ENCODE measurements at places on chromosomes 3 and 15. TPM values are rescaled to one million over a fixed set of nuclear protein-coding genes. Genes with fewer than 3 reads are reported as not detected.

CYP1A1 gene
- total RNA-seq = not detected

GRCh38 chr3:70065696-70066253 lies 66.2 kb downstream of the SAMMSON start:
- H3K4me3 ChIP-seq = no peak overlapping the region
- peaks cover 5% of the 10 kb centered on the region for H3K4me1 ChIP-seq
- no peaks in the 10 kb centered on the region for H3K36me3 ChIP-seq
- no peak for DNase-seq
- peaks cover 18% of the 10 kb centered on the region for H3K27me3 ChIP-seq

AQP9 gene
- under 0.01 TPM for total RNA-seq

DNA sequence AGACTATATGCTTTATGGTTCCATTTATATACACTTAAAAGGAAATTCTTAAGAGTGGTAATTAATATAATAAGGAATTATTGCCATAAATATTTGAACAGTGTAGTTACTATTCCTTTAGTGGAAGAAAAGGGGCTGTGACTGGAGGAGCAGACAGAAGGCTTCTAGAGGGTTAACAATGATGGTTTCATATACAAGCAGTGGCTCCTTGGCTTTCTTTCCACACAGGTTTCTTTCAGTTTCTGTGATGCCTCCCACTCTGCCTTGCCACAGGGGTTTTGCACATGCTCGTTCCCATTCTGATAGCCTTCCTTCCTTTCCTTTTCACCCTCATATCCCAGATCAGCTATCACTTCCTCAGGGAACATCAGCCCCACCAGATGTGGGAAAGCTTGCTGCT lies 108.8 kb upstream of the LYSMD4 start:
- no peaks in the 10 kb centered on the region for H3K4me1 ChIP-seq
- H3K27me3 ChIP-seq = no peaks in the 10 kb centered on the region
- no peak overlapping the region for H3K27ac ChIP-seq
- no peaks in the 10 kb centered on the region for H3K36me3 ChIP-seq
- no peak overlapping the region for H3K4me3 ChIP-seq

DNA sequence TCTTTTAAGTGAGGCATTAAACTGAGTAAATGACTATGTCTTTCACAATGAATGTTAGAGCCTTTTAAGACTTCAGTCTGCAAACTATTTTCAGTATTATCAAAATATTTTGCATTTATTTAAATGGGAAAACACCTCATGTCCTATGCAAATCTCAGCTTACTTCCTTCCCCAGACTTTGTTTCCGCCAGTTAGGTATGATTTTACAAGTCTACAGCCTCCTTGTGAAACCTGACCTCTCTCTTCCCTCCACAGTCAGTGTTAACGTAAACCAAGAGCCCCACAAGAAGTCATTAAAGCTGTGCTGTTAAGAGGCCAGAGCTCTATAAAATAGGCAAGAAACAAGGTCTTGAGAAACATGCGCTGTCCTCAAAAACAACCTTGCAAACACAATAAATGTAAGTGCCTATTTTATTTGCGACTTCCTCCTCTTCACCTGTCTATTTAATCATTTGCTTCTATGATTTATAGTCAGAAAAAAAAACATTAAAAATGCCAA lies 48.3 kb downstream of the PRTG start:
- H3K4me1 ChIP-seq = no peaks in the 10 kb centered on the region
- H3K4me3 ChIP-seq = no peak overlapping the region
- no peak overlapping the region for H3K27ac ChIP-seq
- no peak for DNase-seq
- no peaks in the 10 kb centered on the region for H3K27me3 ChIP-seq
- H3K36me3 ChIP-seq = no peaks in the 10 kb centered on the region

GRCh38 chr3:52109611-52110301 lies 44.5 kb downstream of the POC1A start:
- no peak overlapping the region for H3K27ac ChIP-seq
- peaks cover 2% of the 10 kb centered on the region for H3K36me3 ChIP-seq
- DNase-seq = peak; percentile 55
- H3K27me3 ChIP-seq = no peaks in the 10 kb centered on the region
- no peaks in the 10 kb centered on the region for H3K4me1 ChIP-seq
- no peak overlapping the region for H3K4me3 ChIP-seq

PDZRN3 gene
- total RNA-seq = 18.3 TPM

DNA sequence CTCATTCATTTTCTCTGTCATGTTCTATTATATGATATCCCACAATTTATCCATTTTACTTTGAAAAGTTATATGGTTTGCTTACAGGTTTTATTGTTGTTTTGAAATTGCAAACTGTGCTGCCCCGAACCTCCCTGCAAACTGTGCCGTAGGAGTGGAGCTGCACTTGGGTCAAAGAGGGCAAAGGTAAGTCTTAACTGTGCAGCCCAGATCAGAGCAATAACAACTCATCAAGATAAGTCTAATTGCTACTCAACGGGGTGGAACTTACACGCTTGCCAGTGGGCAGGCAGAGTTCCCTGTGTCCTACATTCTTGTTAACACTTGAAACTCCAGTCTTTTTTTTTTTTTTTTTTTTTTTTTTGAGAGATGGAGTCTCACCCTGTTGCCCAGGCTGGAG lies 33.2 kb downstream of the ZDHHC19 start:
- no peak overlapping the region for H3K27ac ChIP-seq
- H3K4me3 ChIP-seq = no peak overlapping the region
- peaks cover 10% of the 10 kb centered on the region for H3K4me1 ChIP-seq
- DNase-seq = no peak

DNA sequence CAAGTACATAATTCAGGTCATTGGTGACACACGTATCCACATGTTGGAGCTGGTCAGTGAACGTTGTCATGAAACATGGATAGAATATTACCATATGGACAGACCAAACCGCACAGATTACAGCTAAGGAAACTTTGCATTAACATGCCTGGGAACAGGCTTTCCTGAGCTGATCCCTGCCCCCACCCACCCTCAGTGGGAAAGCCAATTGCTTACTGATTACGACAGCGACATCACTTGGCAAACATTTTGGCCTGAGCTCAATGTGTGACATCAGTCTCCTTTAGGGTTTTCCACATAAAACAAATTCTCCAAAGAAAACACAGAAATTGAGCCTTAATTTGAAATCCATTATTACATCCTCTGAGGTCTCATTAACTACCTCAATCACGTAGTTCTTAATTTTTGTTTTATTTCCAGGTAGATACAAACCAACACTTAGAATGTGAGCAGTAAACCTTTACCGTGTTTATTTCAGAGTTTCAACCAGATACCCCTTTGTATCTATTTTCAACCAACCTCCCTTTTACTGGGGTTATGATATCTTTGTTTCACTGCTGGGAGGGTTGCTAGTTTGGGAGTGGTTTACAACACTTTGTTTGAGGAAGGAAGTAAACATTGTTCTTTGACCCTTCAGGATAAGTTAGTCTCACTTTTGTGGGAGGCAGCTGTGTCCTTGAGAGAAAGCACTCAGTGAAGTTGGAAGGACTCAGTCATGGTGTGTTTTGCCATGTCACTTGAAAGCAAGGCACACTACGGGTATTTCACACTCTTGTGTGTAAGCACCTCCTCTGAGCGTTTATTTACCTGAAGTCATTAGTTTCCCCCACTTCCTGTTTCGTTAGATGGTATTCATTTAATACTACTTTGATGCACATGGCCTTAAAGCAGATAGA lies 103.1 kb downstream of the CMSS1 start:
- no peak for DNase-seq
- H3K4me1 ChIP-seq = peaks cover 22% of the 10 kb centered on the region
- no peak overlapping the region for H3K27ac ChIP-seq

CD200 gene
- 1.5 TPM for total RNA-seq

DNA sequence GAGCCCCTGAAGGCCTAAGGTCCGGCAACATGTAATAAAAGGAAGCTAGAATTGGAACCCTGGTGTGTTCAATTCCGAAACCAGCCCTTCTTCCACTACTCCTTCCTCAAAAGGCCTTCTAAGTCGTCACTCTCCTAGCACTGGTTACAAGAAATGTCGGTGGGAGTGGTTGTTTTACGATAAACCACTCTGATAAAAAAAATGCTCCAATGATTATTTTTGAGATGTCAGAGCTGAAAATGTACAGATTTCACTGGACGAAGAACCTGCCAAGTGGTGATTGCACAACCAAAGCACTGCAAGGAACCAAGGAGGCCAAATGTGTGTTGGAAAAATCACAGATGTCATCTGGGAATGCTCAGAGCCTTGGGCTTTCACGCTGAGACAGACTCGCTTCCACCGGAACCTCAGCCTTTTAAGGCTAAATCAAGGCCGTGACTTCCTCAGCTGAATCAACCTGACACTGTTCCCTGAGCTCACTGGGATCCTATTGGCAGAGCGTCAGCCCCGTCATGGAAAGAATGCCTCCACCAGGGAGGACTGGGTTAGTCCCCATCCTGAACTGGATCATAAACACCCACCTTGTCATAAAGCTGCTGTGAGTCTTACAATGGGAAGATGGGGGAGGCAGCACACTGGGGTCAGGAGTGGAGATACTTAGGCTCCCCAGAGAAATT lies 108.1 kb upstream of the THBS1 start:
- H3K27ac ChIP-seq = peak overlapping the region; percentile 81
- no peaks in the 10 kb centered on the region for H3K36me3 ChIP-seq
- peaks cover 17% of the 10 kb centered on the region for H3K4me1 ChIP-seq
- DNase-seq = peak; percentile 88
- no peak overlapping the region for H3K4me3 ChIP-seq
- H3K27me3 ChIP-seq = no peaks in the 10 kb centered on the region

- H3K27ac ChIP-seq = no peak overlapping the region
- peaks cover 13% of the 10 kb centered on the region for H3K4me1 ChIP-seq
- peaks cover 42% of the 10 kb centered on the region for H3K36me3 ChIP-seq
- DNase-seq = no peak
Observed at GRCh38 chr15:90270502-90271150, 5.2 kb downstream of the NGRN start.

DNA sequence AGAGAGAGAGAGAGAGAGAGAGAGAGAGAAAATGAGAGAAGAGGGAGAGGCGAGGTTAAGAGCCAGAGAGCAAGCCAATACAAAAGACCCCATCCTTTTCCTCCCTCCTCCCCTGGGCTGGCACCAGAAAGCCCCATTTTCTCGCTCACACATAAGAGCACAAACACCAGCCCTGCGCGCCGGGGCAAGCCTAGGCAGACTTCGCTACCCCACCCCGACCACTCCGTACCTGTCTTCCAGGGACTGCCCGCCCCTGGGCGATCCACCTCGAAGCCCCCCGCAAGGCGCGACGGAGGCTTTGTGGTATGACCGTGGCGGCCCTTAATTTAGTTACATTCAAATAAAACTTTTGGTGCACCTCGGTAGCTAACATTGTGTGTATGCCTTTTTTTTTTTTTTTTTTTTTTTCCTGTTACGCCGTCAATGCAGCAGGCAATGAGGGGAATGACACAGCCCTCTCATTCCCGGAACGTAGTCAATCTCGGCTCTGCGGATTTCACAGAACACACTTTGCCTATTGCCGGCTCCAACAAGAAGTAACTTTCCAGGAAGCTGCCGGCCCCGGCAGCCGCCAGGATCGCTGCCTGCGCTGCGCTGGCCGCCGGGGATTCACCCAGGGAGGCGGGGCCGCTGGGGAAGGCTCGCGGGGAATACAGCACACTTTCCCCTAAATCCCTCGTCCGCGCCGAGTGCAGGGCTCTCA lies 7.7 kb downstream of the BCL6 start:
- H3K4me1 ChIP-seq = peaks cover 51% of the 10 kb centered on the region
- H3K27me3 ChIP-seq = no peaks in the 10 kb centered on the region
- peak overlapping the region; percentile 100 for H3K27ac ChIP-seq
- H3K36me3 ChIP-seq = peaks cover 21% of the 10 kb centered on the region
- DNase-seq = peak; percentile 80
- H3K4me3 ChIP-seq = peak overlapping the region; percentile 93

GRCh38 chr15:35307676-35308075 lies 222.6 kb upstream of the NANOGP8 start:
- no peak overlapping the region for H3K27ac ChIP-seq
- no peaks in the 10 kb centered on the region for H3K36me3 ChIP-seq
- no peak for DNase-seq
- peaks cover 49% of the 10 kb centered on the region for H3K4me1 ChIP-seq
- H3K27me3 ChIP-seq = no peaks in the 10 kb centered on the region
- no peak overlapping the region for H3K4me3 ChIP-seq

DNA sequence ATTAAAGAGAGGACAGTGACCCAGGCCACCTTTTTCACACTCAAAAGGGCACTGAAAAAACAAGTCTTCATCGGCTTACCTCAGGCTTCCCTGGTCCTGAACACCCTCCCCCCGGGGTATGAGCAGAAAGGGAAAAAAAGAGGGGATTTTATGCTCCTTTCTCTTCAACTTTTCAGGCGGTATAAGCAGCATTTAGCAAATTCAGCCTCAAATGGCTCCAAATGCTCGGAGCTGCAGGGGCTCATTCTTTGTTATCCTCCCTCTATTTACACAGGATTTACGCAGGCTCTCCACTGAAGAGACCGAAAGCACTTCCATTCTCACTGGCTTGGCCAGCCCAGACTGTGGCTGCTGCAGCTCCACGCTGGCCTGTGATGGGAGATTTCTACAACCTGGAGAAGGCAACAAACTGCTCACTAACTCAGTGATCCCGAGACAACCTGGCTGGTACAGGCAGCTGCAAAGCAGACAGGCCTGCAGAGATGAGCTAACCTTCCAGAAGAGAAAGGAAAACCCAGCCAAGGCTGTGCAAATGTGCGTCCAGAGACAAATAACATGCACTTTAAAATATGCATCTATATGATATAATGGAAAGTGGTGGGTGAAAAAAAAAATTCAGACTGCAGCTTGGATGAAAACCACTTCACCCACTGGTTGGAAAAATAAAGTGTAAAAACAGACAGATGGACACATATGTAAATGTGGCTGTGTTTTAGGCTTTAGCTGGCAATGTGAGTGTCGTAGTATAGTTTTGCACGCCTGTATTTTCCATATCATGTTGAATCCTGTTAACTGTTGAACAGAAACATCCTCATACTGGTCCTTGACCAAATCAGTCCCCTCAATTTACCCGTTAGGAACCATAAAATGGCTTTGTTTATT lies 54.2 kb downstream of the MEIS2 start:
- H3K27me3 ChIP-seq = no peaks in the 10 kb centered on the region
- DNase-seq = no peak
- H3K36me3 ChIP-seq = no peaks in the 10 kb centered on the region
- no peak overlapping the region for H3K27ac ChIP-seq

DNA sequence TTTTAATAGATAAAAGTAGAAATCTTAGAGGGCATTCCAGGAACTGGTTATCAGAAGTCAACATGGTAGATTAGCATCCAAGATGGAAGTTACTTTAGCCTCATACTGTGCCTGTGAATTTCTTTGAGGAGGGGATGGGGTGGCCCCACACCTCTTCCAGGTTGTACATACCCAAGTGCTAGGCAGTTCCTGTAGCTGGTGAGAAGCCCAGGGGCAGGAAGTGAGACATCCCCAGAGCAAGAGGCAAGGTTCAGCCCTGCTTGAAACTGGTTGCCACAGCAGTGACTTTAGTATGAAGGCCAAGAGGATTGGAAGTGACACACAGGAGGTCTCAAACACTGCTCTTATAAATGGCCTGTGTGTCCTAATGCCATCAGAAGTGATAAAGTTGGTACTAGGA lies 11.9 kb downstream of the GTPBP8 start:
- H3K27ac ChIP-seq = no peak overlapping the region
- no peaks in the 10 kb centered on the region for H3K27me3 ChIP-seq
- peaks cover 78% of the 10 kb centered on the region for H3K36me3 ChIP-seq
- no peak overlapping the region for H3K4me3 ChIP-seq
- no peak for DNase-seq

Data from osteoblast (primary cell).